ENCODE measurements at places on chromosomes 3 and 15.

GRCh38 chr3:115186351-115187148 is 39.5 kb upstream of the ZBTB20 start:
- DNase-seq, result no peak

DNA sequence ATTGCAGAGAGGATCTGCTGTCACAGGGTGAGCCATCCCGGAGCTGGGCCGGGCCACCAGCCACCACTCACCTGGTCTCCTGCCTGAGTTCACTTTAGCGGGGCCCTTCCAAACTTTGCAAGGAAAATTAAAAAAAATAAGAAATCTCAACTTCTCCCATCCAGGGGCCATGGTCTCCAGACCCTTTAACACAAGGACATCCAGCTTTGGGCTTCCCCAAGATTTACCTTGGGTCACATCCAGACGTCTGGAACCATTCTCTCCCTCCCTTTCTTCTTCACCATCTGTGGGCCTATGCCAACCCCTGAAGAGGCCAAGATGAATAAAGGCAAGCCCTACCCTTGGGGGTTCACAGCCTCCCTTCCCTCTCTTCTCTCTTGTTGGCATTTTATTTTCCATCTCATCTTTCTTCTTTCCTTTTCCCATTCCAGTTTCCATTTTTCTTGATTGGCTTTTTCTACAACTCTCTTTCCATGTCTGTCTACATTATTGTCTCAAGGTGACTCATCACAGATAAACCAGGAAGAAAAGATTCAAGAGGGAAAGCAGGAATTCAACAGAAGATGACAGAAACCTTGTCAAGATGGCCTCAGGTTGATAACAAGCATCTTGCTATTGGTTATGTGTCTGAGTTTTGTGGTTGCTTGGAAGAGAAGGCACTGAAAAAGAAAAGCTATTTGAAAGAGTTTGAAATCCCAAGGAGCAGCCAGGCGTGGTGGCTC is 49.5 kb downstream of the ITGA11 start:
- DNase-seq, result peak; percentile 13

DNA sequence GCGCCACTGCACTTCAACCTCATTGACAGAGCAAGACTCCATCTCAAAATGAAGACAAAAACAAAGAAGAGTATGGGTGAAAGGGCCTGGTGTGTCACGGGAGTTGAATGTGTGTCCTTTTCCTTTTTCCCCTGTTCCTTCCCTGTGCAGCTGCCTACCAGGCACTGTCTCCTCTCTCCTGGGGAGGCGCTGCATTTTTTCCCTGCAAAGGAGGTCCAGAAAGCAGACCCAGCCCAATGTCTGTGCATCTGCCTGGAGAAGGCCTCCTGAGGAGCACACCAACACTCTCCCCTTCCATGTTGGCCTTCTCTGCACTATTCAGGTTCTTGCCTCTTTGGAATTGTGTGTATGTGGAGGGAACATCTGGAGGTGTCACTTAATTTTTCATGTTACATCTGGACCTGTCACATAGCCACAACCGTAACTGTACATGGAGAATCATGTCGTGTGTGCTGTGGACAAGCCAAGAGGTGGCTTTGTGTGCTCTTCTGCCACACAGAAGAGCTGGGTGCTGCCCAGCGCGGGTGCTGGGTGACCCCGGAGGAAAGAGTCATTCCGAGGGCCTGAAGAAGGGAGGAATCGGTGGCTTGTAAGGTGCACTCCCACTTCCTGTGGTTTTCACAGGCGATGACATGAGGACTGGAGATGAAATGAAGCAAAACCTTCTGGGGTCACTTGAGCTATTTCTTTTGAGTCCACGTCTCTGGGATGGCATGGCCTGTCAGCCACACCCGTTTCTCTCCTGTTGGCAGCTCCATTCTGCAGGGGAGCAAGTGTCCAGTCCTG is 46.5 kb upstream of the CGNL1 start:
- DNase-seq, result no peak

DNA sequence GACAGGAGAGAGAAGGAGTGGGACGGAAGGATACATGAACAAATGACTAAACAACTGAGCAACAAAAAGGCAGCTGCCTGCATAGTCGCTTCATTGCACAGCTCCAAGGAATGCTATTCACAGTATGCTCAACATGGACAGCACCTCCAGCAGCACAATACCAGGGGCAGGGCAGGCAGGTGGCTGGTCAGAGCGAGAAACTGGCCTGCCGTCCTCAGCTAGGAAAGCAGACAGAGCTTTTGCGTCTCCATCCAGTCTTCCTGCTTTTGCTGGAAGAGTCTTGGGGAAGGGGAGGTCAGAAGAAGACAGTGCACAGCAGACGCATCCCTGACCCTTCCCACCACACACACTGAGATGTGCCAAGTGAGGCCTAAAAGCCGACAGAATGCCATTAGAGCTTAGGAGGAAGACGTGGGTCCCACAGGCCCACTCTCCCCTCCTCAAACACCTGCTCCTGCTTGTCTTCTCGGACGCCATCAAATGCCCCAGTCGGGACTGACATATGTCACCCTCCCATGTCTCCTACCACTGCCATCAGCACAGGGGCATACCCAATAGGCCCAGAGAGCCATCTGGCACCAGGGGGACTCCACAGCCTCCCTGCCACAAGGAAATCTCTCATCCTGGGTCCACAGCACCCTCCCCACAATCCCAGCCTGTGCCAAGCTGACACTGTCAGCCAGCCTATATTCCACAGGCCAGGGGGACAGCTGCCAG is 3.9 kb downstream of the RAB6B start:
- DNase-seq, result no peak

DNA sequence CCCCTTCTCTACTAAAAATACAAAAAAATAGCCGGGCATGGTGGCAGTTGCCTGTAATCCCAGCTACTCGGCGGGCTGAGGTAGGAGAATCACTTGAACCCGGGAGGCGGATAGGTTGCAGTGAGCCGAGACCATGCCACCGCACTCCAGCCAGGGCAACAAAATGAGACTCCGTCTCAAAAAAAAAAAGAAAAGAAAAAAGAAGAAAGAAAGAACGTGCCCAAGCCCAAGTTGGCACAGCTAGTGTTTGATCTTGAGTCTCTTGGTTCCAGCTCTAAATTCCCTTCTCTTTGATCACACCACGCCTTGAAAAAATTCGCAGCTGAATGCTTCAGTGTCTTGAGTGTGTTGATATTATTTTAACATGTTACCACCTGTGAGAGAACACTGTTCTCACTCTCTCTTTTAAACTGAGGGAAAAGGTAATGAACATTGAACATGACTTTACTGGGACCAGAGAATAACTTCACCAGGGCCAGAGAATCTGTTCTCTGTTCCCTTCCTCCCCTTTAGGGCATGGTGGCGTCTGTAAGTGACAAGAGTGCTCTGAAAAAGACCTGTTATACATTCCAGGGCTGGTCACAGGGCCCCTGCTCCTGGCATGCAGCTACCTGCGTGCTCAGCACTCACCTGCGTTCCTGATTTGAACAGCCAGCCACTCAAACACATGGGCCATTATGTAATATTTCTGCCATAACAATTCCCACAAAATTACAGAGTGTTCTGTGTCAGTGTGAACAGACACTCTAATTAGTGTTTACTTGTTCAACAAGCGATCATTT is 19.0 kb downstream of the SLCO3A1 start:
- no peak for DNase-seq

- no peak for DNase-seq
Observed at GRCh38 chr3:187850258-187850921, 105.1 kb upstream of the BCL6 start.

DNA sequence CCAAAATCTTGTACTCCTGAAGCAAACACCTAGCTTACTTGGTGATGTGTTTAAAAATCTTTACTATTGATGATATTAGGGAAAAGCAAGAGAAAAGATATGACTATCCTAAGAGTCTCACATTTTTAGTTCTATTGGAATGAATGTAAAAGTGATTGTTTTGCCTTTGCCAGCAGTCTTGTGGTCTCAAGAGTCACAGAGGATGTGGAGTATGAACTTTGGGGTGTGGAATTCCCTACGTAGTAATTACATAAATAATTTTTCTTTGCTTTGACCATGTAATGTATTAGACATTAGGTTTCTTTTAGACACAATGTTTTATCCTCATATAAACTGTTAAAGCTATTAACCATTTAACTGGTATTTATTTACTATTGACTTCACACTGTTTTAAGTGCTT is 387.6 kb downstream of the NAALADL2 start:
- no peak for DNase-seq

DNA sequence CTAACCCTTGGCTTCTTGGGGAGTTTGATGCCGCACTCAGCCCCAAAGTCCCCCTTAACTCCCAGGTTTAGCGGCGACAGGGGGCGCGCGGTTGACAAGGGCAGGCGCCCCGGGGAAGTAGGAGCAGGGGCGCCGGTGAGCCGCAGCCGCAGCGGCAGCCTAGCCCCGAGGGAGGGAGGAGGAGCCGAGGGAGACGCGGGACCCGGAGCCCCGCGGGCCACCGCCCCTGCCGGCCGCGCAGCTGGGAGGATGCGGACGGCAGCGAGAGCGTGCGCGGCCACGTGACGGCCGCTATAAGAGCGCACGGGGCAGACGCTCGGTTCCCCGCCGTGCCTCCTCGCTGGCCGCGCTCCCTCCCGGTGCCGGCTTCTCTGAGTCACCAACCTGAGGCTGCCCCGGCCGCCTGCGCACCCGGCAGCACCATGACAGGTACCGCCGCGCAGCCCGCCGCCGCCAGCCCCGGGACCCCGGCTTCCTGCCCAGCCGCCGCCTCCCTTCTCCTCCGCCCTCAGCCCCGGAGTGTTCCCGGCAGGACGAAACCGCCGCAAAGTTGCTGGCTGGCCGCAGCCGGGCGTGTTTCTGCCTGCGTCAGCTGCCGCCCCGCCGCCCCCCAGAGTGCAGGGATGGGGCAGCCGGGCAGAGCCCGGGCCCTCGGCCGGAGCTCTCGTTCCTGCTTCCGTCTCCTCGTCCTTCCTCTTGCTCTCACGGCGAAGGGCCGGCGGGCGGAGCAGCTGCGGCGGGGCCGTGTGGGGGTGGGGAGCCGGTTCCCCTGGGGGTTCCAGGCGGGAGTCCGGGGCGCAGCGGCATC is at the start of gene GYG1:
GYG1 (plus strand) TSS at position 322 of the 808 bp plus-strand sequence; CDS start at position 423, 101 bp downstream.
- peak; percentile 85 for DNase-seq

GRCh38 chr3:147736226-147736625 is 327.1 kb downstream of the ZIC1 start:
- DNase-seq, result no peak

DNA sequence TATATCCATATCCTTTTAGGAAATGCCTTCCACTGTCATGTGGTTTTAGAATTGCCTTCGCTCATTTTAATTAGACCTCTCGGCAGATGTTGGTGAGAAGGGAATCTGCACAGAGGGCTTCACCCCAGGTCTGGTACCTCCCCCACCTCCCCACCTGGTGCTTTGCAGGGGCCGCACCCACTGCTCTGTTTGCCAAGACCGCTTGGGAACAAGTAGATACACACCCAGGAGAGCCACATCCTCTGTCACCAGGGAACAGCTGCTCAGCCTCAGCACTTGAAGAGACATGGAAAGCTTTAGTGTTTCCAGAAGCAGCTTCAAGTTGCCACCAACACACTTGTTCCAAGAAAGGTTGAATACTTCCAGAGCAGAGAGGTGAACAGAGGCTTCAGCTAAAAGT is 21.8 kb downstream of the LRRC31 start:
- DNase-seq, result no peak

GRCh38 chr15:67085818-67086636 is 20.6 kb downstream of the SMAD3 start:
- no peak for DNase-seq

DNA sequence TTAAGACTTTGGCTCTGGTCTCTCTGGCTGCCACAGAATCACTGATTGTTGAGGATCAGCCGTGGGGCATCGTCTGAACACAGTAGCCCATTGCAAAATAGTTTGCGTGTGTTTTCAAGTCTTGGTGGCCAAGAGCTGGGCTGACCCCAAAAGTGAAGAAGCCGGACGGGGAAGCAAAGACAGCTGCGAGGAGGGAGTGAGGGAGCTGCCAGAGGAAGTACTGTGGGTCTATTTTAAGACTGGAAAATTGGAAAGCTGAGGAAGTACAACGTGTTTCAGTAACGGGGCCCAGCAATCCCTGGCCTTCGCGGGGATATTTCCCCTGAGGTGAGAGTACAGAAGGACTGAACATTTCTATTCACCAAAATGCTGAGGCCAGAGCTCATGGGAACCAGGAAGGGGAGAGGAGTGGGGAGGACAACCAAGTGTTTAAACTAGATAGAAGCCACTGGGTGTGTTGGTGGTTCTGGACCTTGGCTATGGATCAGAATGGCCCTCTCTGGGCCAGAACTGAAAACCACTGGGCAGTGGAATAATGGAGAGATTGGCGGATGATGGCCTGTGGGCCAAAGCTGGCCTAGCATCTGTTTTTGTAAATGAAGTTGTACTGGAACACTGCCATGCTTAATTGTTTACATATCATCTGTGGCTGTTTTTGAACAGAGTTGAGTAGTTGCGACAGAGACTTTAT is 34.1 kb upstream of the LIMD1 start:
- no peak for DNase-seq

- peak; percentile 28 for DNase-seq
Observed at GRCh38 chr3:195595785-195596531, 12.2 kb upstream of the APOD start.

DNA sequence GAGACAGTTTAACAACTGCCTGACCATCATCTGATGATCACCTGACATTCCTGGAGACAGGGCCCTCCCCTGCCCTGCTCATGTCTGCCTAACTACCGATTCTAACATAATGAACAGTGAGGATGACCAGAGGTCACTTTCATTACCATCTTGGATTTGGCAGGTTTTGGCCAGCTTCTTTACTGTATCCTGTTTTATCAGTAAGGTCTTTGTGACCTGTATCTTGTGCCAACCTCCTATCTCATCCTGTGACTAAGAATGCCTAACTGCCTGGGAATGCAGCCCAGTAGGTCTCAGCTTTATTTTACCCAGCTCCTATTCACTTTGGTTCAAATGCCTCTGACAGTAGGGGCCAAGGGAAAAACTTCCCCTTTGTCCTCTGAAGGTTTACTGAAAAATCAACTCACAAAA is 40.2 kb downstream of the METTL6 start:
- no peak for DNase-seq

- DNase-seq, result no peak
Observed at GRCh38 chr3:96994988-96995387, 180.6 kb downstream of the EPHA6 start.

DNA sequence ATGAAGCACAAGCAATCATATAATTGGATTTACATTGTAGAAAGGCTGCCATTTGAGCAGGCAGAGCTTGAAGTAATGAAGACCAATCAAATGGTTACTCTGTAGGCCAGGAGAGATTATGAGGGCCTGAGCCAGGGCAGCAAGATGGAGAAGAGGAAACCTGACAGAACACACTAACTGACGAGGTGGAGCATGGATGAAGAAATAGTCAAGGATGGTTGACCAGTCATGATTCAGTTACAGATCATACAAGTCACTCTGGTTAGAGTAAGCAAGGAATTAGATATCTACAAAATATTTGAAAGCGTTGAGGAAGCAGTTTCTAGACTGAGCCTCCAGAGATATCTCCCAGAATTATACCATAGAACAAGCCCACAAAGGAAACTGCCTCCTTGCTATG is 101.8 kb upstream of the THSD4 start:
- no peak for DNase-seq

- DNase-seq, result no peak
Observed at GRCh38 chr3:117184574-117184973, 475.0 kb downstream of the TUSC7 start.

DNA sequence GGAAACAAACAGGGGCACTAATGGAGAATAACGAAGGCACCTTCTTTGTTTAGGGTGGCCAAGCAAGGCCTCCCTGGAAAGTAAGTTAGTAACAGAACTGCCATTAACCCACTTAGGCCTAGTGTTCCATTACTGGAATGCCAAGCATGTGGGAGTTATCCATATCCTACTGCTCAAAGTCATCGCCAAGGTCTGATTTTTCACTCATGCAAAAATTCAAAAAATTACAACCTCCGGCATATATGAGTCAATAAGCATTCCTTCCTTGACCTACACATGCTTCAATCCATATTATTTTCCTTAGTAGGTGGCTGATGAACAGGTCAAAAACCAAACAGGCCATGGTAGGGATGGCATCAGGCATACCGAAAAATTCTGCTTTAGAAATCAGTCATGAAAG is 1097.2 kb downstream of the FHIT start:
- no peak for DNase-seq

Data from activated CD8-positive, alpha-beta memory T cell treated with anti-CD3 and anti-CD28 coated beads, Interleukin-2, amount 50 U/mL, for 48 hours (primary cell).